Colonic mucosa (tissue), 4 donors: ENCODE measurements at places on chromosomes 13 and 19. TPM values are rescaled to one million over a fixed set of nuclear protein-coding genes. Genes with fewer than 3 reads are reported as not detected.

The FCER2 gene
- 1.3 TPM for total RNA-seq

- H3K27ac ChIP-seq: peak overlapping the region; percentile 92
- H3K27me3 ChIP-seq: no peaks in the 10 kb centered on the region
- no peaks in the 10 kb centered on the region for H3K36me3 ChIP-seq
- peak overlapping the region; percentile 7 for H3K4me3 ChIP-seq
Measured at GRCh38 chr19:6092329-6093286, 17.7 kb downstream of the RFX2 start.

- no peaks in the 10 kb centered on the region for H3K4me1 ChIP-seq
- H3K27ac ChIP-seq: no peak overlapping the region
- DNase-seq: no peak
- no peak overlapping the region for H3K4me3 ChIP-seq
- no peaks in the 10 kb centered on the region for H3K36me3 ChIP-seq
Measured at GRCh38 chr13:26377038-26377437, 123.1 kb downstream of the CDK8 start.

GRCh38 chr13:34070544-34071303 is 252.8 kb downstream of the RFC3 start:
- H3K36me3 ChIP-seq: no peaks in the 10 kb centered on the region
- no peak overlapping the region for H3K4me3 ChIP-seq
- H3K27ac ChIP-seq: no peak overlapping the region
- H3K4me1 ChIP-seq: no peaks in the 10 kb centered on the region

The NLRP9 gene
- total RNA-seq: not detected

The FCAR gene
- total RNA-seq: not detected

GRCh38 chr13:113092776-113093579 is 12.6 kb upstream of the F7 start:
- H3K27ac ChIP-seq: no peak overlapping the region
- no peak overlapping the region for H3K4me3 ChIP-seq
- no peaks in the 10 kb centered on the region for H3K27me3 ChIP-seq
- DNase-seq: no peak

- H3K4me3 ChIP-seq: no peak overlapping the region
- no peaks in the 10 kb centered on the region for H3K36me3 ChIP-seq
- H3K4me1 ChIP-seq: no peaks in the 10 kb centered on the region
- no peaks in the 10 kb centered on the region for H3K27me3 ChIP-seq
Measured at GRCh38 chr13:49536144-49536873, 40.6 kb downstream of the PHF11 start.

DNA sequence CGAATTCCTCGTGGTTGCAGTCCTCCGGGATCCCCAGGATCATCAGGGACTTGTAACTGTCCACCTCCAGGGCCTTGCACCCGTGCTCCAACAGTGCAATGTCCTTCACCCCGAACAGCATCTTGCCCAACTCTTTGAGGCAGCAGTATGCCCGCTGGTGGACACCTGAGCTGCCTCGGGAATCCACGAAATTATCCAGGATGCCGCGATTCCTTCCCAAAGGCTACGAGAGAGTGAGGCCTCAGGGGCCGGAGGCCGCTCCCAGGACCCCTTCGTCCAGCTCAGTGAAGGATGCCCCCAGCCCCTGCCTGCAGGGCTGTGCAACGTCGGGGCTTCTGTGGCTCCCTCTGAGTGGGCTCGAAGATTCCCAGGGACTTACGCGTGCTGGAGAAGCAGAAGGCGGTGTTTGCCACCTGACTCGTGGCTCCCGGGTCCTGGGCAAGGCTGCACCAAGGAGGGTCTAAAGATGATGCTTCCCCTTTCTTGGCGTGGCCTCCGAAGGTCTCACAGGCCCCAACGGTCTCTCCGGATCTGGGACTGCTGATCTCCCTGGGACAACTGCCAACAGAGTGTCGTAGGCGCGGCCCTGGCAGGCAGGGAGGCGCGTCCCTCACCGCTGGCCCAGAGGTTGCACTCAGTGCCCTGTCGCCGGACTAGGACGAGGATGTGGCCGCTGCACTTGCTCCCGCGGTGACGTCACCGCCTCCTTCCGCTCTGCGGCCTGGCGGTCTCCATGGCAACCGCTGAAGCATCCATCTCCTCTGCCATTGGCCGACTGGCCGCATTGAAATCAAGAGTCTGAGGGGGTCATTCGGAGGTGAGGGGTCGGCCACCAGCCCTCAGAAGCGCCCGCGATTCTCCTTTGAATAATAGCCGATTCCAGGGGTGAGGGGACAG is at the start of gene PNMA8C:
TSS of gene PNMA8C (minus strand) at position 698 of the 897 bp plus-strand sequence. CDS start at position 121, 577 bp downstream.
- H3K27ac ChIP-seq: no peak within 1 kb of the TSS
- H3K4me3 ChIP-seq: peak within 1 kb of the TSS; percentile 4
- H3K36me3 ChIP-seq: no peaks in the 10 kb centered on the region
- H3K4me1 ChIP-seq: peaks cover 9% of the 10 kb centered on the region
- H3K27me3 ChIP-seq: peaks cover 13% of the 10 kb centered on the region

DNA sequence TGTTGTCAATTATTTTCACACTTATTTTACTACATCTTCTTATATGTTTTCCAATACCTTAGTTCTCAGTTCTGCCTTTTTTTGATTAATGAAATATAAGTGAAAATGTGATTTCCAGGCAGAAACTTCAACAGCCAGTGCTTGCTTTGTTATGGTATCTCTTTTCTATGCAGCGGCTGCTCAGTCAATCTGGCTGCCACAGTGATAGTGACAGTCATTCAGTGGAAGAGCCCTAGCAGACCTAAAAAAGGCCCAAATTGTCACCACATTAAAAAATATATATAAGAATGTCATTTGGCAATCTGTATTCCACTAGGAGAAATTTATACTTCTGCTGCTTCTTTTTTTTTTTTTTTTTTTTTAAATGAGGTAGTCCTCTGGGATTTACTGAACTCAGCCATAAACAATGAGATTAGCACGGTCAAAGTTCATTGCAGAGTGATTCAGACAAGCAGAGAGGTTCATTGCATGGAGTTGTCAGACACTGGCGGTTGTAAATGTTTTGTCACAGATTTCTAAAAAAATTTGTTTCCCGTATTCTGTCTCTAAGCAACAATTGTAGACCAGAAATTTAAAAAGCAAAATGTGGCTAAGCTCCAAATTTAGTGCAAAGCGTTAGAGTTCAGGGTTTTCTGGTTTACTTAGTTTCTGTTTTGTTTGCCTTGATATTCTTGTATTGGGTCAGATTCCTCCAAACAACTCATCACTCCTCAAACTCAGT is 94.7 kb upstream of the PRR20A start:
- H3K4me1 ChIP-seq: no peaks in the 10 kb centered on the region
- no peak overlapping the region for H3K4me3 ChIP-seq
- H3K36me3 ChIP-seq: no peaks in the 10 kb centered on the region
- no peak for DNase-seq

The ENOX1 gene
- 1.4 TPM for total RNA-seq

GRCh38 chr19:41847351-41848105 is 2.7 kb downstream of the DMRTC2 start:
- H3K36me3 ChIP-seq: no peaks in the 10 kb centered on the region
- no peak overlapping the region for H3K27ac ChIP-seq

GRCh38 chr13:51553531-51553930 is 30.7 kb upstream of the WDFY2 start:
- H3K4me1 ChIP-seq: no peaks in the 10 kb centered on the region
- H3K4me3 ChIP-seq: no peak overlapping the region
- no peaks in the 10 kb centered on the region for H3K36me3 ChIP-seq
- no peak for DNase-seq

The TNNI3 gene
- total RNA-seq: 1.2 TPM

GRCh38 chr13:43864921-43865320 is 14.6 kb downstream of the CCDC122 start:
- H3K27ac ChIP-seq: no peak overlapping the region
- no peaks in the 10 kb centered on the region for H3K27me3 ChIP-seq
- H3K4me3 ChIP-seq: no peak overlapping the region
- H3K4me1 ChIP-seq: no peaks in the 10 kb centered on the region
- no peak for DNase-seq

DNA sequence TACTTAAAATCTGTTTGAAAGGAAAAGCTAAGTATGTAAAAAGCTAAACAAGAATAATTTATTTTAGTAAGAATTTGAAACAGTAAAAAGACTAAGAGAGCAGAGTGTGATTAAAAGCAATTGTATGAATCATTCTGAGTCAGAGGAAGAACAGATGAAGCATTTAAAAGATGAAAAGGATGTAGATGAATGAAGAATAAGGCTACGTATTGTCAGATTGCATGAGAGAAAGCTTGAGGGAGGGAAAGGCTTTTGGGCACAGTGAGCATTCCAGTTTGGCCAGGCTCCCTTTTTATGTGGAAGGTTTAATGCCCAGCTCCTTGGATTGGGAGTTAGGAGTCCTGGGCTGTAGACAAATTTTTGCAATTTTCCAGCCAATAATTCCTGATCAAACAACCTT is 117.7 kb downstream of the FREM2 start:
- no peak for DNase-seq
- no peaks in the 10 kb centered on the region for H3K27me3 ChIP-seq

GRCh38 chr13:110912651-110913051 is 2.2 kb downstream of the ANKRD10 start:
- no peak for DNase-seq
- H3K27me3 ChIP-seq: no peaks in the 10 kb centered on the region
- H3K4me1 ChIP-seq: peaks cover 8% of the 10 kb centered on the region
- peak overlapping the region; percentile 100 for H3K27ac ChIP-seq
- peak overlapping the region; percentile 93 for H3K4me3 ChIP-seq
- H3K36me3 ChIP-seq: no peaks in the 10 kb centered on the region

- peaks cover 4% of the 10 kb centered on the region for H3K4me1 ChIP-seq
- H3K4me3 ChIP-seq: no peak overlapping the region
- no peaks in the 10 kb centered on the region for H3K36me3 ChIP-seq
- H3K27me3 ChIP-seq: no peaks in the 10 kb centered on the region
- peak overlapping the region; percentile 85 for H3K27ac ChIP-seq
- no peak for DNase-seq
Measured at GRCh38 chr13:42027286-42027685, 21.2 kb upstream of the DGKH start.

GRCh38 chr13:98447881-98448641 is 128.8 kb downstream of the STK24 start:
- no peak overlapping the region for H3K4me3 ChIP-seq
- peaks cover 8% of the 10 kb centered on the region for H3K36me3 ChIP-seq
- DNase-seq: no peak
- H3K4me1 ChIP-seq: no peaks in the 10 kb centered on the region
- H3K27me3 ChIP-seq: no peaks in the 10 kb centered on the region

The KIR3DL2 gene
- not detected for total RNA-seq

DNA sequence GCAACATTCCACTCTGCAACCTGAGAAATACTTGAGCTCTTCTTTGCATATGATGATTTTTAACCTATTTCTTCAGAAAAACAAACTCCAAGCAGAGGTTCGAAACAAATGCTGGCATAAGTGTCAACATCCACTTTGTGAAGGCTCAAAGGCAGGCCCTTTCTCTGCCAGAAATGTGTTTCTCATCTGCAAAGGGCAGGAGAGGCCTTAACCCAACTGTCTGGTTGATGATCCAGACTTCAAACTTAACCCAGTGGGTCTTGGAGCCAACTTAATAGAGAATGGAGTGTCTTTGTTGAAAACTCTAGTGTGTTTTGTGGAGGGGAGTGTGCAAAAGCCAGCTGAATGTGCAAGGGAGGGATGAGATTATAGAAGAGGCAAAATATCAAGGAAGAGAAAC is 28.3 kb upstream of the ZNF507 start:
- no peaks in the 10 kb centered on the region for H3K27me3 ChIP-seq
- H3K27ac ChIP-seq: no peak overlapping the region
- no peaks in the 10 kb centered on the region for H3K36me3 ChIP-seq
- no peak for DNase-seq
- no peak overlapping the region for H3K4me3 ChIP-seq

The UBE2M gene
- total RNA-seq: 63.0 TPM

The ZNF492 gene
- total RNA-seq: 1.8 TPM
